ENCODE measurements at places on chromosomes 12 and 14.
A peak's percentile ranks its signal among the peaks of the same experiment; 100 is the strongest.

DNA sequence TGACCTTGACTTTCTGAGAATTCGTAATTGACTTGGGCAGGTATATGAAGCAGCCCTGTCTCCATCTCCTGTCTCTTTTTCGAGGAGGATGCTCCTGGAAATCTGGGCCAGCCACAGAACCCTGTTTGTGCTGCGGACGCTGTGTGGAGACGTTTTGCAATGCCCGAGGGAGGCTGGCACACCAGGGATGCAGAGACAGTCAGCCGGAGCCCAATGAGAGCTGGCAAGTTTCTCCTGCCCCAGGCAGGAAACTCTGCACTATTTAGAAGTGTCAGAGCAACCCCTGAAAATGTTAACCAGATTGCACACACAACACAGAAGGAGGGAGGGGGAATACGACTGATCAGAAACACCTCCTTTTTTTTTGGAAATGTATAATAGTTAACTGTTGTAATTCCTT lies 103.2 kb upstream of the DYRK2 start:
- DNase-seq = no peak

DNA sequence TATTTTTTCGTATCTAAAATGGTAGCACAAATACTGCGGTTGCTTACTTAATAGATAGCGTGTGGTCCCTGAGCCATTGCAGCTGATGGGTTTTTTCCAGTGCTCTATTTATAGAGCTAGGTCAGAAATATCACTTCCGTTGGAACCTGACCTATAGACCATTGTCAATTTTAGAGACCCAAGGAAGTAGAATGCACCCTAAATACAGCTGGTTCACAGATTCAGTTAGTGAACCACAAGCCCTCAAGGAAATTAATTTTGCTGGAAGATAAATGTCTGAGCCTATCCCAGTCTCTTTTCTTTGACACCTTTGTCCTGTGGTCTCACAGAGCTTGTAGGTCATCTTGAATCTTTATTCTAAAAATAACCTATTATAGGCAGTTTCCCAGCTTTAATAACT lies 391.0 kb downstream of the ZFP36L1 start:
- DNase-seq = no peak

GRCh38 chr14:68841016-68841809 lies 48.3 kb upstream of the ZFP36L1 start:
- DNase-seq = no peak

DNA sequence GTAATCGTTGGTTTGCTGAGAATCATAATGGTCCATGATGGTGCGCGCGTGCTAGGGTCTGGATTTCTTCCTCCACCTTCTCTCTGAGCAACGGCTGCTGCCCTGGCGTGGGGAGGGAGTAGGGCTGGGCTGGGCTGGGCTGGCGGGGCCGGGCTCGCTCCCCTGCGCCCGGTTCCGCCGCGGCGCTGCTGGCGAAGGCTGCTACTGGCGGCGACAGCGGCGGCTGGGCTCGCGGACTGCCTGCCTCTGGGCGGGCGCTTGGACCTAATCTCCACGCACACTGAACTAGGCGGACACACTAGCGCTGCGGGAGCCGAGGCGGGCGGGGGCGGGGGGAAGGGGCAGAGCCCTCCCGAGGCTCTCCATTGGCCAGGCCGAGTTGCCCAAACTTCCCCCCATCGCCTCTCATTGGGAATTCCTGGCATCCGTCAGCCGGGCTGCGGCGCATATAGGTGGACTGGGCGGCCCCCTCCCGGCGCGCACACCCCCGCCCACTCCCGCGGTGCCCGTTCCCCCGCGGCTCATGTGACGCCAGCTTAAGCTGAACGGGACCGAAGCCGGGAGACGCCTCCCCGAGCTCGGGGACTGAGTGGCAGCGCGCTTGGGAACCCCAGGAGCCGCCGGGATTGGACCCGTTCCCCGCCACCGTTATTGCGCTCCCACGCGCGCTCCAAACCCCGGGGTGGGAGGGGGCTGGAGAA lies at the start of gene ACTN1:
Gene ACTN1 (minus strand): TSS at position 282 of the 701 bp plus-strand sequence. CDS start 246 bp downstream, at position 36.
- DNase-seq = peak; percentile 50

DNA sequence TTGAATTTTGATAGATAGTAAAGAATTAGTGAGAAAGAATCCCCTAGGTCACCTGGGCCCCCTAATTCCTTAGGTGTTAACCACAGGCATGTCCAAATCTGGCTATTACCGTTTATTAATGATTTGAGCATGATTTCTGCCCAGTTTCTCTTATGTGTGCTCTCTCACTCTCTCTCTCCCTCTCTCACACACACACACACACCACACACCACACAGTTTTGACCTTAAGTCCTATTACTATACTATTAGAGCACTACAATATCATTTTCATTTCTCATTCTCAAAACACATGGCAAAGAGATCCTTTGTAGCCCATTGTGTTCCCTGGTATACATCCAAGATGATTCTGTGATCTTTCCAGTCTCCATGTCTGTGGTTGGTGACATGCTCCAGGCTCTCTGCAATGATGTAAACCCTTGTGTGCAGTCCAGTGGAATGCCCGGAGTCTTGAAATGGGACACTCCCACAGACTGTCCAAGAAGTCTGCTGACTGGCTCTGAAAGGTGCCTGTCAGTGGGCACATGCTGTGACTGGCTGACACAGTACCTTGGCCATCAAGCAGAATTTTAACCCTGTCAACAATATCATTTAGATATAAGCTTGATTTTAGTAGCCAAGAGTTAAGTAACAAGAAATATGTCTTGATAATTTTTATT lies 96.2 kb downstream of the FIGNL2 start:
- no peak for DNase-seq

DNA sequence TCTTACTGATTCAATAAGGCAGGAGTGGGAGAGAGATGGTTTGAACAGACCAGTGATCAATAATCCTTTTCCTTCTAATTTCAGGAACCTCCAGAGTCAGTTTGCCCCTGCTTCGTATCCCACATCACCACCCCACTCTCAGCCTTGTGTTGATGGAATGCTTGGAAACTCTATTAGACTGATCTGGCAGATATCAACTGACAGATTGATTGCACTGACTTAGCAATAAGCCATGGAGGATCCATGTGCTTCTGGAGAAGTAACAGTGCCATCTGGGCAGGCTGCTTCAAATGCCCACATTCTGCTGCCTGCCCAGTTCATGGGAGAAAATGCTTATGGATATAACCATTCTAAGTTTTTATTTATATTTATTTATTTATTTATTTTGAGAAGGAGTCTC lies 218.0 kb downstream of the SLC2A13 start:
- no peak for DNase-seq

- DNase-seq = no peak
Measured at GRCh38 chr14:104547998-104548700, 31.4 kb upstream of the C14orf180 start.

- no peak for DNase-seq
Measured at GRCh38 chr14:33110737-33111443, 172.2 kb downstream of the NPAS3 start.
